Activated CD8-positive, alpha-beta memory T cell treated with anti-CD3 and anti-CD28 coated beads for 1 hour (primary cell): ENCODE measurements at places on chromosomes 11 and 22.

- DNase-seq = no peak
These were observed 1.6 kb downstream of the SLN start for GRCh38 chr11:107710301-107710700.

DNA sequence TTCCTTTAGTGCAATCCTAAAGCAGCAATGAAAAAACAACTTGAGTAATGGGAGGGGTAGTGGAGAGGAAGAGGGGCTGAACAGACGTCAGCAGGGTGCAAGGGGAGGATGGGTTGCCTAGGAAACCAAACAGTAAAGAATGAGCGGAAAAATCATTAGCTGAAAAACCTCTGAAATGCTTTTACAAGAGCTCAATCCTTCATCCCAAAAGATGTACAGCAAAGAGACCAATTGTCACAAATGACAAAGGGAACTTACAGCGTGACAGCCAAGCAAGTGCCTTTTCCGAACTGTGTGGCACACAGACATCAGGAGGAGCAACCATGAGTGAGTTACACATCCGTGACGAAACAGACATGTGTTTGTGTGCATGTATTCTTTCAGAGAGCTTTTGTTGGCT is 104.6 kb downstream of the SIK3 start:
- DNase-seq = no peak

- no peak for DNase-seq
These were observed 62.0 kb downstream of the ZNF280B start for GRCh38 chr22:22446517-22446916.

DNA sequence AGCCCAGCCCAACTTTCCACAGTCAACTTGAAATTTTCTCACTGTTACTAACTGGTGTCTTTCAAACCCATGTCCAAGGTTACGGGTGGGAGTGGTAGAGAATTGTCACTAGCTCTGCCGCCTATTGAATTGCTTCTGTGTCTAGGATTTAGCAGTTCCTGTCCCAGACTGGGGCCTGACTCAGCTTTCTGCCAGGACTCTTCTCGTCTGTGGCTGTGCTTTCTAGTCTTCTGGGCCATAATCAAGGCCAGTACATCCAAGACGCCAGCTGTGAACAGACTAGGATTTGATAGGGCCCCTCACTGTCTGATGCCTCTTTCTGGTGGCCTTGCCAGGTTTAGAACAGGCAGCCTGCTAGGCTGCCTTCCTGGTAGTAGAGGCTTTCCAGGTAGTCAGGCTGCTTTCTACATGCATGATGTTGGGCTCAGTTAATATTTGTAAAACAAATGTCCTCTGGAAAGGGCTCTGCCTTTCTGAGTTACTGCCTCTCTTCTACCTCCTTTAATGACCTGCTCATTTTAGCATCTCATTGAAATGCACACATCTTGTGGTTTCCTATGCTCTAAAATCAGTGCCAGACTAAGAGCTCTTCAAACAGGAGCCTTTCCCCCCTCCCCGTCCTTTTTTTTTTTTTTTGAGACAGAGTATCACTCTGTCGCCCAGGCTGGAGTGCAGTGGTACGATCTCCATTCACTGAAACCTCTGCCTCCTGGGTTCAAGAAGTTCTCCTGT is 13.1 kb upstream of the HIKESHI start:
- no peak for DNase-seq

- no peak for DNase-seq
These were observed 7.8 kb upstream of the KDM2A start for GRCh38 chr11:67111261-67111660.

- no peak for DNase-seq
These were observed 43.3 kb downstream of the RAB38 start for GRCh38 chr11:88131764-88132470.
